Activated T-helper 1 cell treated with anti-CD3 and anti-CD28 coated beads, Interleukin-2, amount 50 U/mL, for 16 hours (primary cell): ENCODE measurements at places on chromosomes 1 and 21.

GRCh38 chr1:155981266-155982088 is 3.1 kb upstream of the ARHGEF2 start:
- no peak for DNase-seq

GRCh38 chr1:206686478-206687249 is 2.0 kb downstream of the MAPKAPK2 start:
- no peak for DNase-seq

GRCh38 chr1:10459184-10459583 is 9.4 kb downstream of the CORT start:
- DNase-seq = no peak

- DNase-seq = no peak
Measured at GRCh38 chr1:21260405-21261125, 29.7 kb downstream of the ECE1 start.

DNA sequence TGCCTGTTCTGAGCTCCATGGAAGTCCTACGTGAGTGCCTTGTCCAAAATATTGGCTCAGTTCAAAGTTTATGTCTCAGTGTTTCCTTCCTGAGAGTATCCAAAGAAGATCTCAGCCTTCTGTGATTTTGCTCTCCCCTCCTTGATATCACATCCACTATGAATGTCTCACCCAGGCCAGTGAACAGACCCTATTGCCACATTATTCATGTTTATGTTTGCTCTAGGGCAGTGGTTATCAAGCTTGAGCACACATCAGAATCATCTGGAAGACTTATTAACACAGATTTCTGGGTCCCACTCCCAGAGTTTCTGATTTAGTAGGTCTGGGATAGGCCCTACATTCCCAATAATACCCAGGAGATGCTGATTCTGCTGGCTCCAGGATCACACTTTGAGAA is 145.0 kb upstream of the FGGY start:
- no peak for DNase-seq

DNA sequence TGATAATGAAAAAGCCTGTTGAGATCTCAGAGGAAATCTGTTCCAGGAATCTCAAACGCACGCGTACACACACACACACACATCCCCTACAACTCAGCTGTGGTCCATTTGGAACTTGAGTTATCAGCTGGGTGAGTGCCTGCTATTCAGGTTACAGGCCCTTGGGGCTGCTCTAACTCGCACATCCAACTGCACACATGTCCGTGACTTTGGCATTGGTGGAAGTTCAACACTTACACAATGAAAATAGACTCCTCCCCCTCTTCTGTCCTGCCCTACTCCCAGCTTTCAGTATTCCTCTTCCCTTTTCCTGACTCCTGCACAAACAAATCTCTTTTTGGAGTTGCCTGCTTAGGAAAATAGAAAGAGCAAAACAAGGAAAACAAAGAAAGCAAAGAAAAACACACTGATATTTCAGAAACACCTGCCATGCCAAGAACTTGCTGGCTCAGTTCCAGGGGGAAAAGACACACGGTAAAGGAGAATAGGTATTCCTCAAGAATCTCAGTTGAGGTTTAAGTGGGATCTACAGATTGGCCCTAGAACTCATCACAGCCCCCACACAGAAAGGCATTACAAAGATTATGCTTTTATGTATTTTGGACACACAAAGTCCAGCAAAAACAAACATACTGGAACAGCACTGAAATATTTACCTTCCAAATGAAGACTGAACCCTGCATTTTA is 140.9 kb downstream of the TGFBR3 start:
- DNase-seq = no peak

GRCh38 chr1:223233019-223233409 is 90.0 kb upstream of the TLR5 start:
- DNase-seq = no peak

- DNase-seq = no peak
Measured at GRCh38 chr1:48061162-48062136, 64.3 kb upstream of the TRABD2B start.
